ENCODE measurements at places on chromosomes 13 and 19.

- no peak for DNase-seq
Observed at GRCh38 chr13:37811441-37811840, 58.1 kb downstream of the TRPC4 start.

DNA sequence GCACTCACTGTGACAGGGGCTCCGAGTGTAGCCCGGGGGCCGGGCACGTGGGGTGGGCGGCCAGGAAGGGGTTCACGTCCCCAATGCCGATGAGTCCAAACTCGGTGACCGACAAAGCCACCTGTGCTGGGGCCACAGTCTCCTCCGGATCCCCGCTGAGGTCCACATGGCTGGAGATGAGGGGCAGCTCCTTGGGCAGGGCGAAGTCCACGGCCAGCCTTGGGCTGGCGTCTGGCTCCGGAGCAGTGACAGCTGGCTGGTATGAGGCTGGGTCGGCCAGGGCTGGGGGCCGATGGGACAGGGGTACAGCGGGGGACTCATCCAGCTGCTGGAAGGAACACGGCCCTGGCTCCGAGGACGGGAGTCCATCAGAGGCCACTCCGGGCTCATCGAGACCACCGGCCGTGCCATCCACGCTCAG, 15.9 kb upstream of the PLPP2 start:
- no peak for DNase-seq

GRCh38 chr13:45828256-45828968, 23.1 kb downstream of the SIAH3 start:
- no peak for DNase-seq

DNA sequence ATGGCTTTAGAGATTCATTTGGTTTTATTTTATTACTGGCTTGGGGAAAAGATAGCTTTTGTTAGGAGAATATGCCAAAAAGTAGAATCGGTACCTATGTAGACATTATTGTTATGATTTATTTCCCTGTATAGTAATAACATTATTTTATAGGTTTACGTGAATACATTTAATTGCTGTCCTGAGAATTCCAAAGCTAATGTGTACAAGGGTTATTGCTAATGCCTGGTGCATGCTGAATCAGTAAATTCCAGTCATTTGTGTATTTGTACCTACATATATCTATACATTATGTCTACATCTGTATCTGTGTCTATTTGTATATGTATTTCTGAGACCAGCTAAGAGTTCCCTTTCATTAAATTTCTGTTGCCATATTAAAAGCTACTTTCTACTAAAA, 550.9 kb downstream of the GPC6 start:
- no peak for DNase-seq

DNA sequence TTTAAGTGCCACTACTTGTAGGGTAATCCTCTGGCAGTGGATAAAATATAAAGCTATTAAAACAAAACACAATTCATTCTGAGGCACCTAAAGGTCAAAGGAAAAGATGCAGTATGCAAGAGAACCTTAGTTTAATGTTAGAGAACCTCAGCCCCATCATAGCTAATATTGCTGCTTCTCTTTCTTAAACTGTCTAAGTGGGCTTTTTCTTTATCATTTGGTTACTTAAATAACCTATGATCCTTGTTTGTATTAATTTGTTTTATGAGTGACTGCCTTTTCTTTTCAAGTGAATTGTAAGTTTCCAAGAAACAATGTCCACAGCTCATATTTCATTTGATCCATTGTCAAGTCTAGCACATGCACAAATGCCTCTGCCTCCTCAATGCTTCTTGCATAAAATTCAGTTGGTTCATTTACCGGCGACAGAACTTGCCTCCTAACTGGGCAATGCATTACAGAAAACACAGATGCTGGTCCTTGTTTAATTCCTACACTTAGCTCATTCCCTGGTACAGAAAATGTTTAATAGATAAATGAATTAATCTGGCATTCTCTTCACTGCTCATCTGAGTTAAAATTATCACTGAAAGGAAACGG, 1049.8 kb downstream of the OLFM4 start:
- no peak for DNase-seq

DNA sequence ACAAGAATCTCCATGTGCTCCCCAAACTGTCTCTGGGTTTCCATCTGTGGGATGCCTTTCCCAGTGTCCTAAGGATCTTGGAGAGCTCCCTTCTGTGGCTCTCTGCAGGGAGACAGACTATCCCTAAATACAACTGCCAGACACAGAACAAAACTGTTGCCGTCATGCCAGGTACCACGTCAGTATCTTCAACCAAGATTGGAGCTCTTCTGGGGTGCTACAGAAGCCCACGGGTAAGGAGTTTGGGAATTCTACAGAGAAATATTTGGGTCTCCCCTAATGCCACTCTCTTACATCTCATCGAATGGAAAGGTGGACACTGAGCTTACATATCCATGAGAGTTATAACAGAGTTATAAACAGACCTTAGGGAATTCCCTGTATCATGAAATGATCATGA, 4.9 kb upstream of the MBD3L3 start:
- no peak for DNase-seq

- DNase-seq, result no peak
Observed at GRCh38 chr19:50344661-50345318, 15.6 kb upstream of the KCNC3 start.

GRCh38 chr13:112887557-112887991, 81.4 kb upstream of the MCF2L start:
- DNase-seq, result no peak

DNA sequence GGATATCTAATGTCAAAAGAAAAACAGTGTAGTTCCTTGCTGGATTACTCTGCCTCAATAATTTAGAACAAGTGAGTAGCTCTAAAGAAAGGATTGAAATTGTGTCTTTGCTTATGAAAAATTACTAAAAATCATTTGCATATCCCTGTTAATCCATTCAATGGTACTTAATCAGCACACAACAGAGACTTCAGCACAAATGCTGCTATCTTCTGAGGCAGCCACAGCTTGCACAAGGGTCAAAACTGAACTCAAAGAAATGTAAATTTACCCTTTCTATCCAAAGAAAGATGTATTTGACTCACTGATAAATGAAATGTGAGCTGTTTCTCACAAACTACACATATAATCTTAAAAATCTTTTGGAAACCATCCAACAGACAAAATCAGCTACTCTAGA, 116.2 kb downstream of the LHFPL6 start:
- no peak for DNase-seq

- DNase-seq, result no peak
Observed at GRCh38 chr19:41811036-41811435, 14.6 kb downstream of the CEACAM3 start.

GRCh38 chr19:45152504-45153338, 8.1 kb downstream of the NKPD1 start:
- DNase-seq, result no peak

- no peak for DNase-seq
Observed at GRCh38 chr13:63605962-63606361, 2190.3 kb upstream of the PCDH20 start.

- DNase-seq, result no peak
Observed at GRCh38 chr13:64471916-64472315, 2758.2 kb downstream of the PCDH9 start.

DNA sequence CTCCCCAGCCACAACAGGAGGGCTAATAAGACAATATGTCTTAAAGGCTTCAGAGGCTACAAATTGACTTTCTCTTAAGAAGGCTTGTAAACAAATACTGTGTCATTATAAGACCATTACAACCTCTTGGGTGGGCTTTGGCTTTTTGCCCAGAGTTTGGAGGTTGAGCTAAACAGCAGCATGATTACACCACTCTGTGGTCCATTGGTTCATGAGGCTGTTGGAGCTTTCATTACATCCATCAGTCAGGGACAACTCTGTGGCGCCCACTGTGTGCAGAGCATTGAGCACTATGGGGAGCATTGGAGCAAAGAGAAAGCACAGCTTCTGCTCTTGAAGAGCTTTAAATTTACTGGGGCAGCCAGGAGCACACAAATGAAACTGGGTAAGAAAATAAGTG, 75.9 kb downstream of the TNFSF11 start:
- no peak for DNase-seq

DNA sequence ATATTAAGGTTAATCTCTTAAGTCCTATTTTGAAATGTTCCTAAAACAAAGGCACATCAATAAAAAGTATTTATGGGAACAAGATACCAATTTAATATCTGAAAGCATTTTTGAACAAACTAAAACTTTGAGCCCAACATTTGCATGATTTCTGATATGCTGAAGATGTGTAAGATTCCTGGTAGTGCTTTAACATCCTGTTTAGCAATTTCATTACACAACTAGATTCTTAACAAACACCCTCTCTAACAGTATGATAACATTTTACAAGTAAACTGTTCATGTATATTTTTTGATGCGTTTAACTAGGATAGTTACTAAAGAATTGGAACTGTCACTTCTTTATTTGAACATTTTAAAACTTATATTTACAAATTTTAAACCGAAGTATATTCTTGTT, 63.9 kb downstream of the DACH1 start:
- DNase-seq, result no peak

- no peak for DNase-seq
Observed at GRCh38 chr13:112545856-112546255, 42.1 kb downstream of the TUBGCP3 start.

DNA sequence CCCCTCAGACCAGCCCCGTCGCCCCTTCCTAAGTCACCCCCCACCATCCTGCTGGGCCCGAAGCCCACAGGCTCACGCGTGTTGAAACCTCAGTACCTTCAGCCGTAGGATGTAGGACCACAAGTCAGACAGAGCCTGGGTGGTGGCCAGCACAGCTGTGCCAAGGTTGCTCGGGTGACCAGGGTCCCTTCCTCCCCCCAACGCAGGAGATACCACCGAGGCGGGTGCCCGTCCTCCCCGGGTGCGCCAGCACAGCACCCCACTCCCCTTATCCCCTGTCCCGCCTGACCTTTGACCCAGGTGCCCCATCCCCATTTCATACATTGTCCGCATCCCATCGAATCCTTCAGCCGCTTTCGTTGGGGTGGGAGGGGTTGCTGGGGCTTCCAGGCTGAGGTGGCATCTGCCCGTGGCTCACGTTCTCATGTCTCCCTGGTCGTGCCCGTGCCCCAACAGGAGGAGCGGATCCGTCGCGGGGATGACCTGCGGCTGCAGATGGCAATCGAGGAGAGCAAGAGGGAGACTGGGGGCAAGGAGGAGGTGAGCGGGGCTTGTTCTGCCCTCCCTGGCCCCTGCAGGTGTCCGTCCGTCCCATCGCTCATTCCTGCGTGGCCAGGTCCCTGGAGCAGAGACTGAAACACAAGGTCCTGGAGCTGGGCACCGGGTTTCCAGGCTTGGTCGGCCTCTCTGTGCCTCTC, 14.5 kb downstream of the EPN1 start:
- DNase-seq, result no peak

GRCh38 chr19:46624958-46625661, at the start of gene PTGIR:
Gene PTGIR, minus strand, starts transcription at chr19:46625089. Its CDS starts 864 bp downstream, at chr19:46624225.
- DNase-seq, result no peak

GRCh38 chr13:107079423-107080049, 511.6 kb upstream of the ARGLU1 start:
- no peak for DNase-seq

- no peak for DNase-seq
Observed at GRCh38 chr19:4609878-4610511, 29.3 kb upstream of the TNFAIP8L1 start.

GRCh38 chr19:35519291-35519690, 5.8 kb upstream of the DMKN start:
- DNase-seq, result no peak

DNA sequence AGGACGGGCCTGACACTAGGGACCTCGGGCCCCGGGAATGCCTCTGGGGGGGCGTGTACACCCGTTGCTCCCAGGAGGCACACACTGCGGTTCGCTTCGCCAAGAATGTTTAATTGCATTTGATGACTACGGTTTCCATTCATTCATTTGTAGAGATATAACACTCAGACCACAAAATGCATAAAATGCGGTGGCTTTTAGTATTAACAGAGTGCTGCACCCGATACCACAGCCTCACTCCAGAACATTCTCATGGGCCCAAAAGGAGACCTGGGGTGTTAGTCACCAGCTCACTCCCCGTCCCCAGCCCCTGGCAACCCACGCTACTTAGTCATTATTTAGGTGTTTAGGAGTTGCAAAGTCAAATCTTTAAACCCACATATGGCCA, 21.8 kb downstream of the HCN2 start:
- no peak for DNase-seq

- no peak for DNase-seq
Observed at GRCh38 chr19:7534531-7535046, 928 bp upstream of the PNPLA6 start.

All from stimulated activated CD4-positive, alpha-beta T cell treated with anti-CD3 and anti-CD28 coated beads, Interleukin-1b, Interleukin-23, amount 100 ng/mL, for 1 hour (primary cell).